DND-41 (cell line): ENCODE measurements at places on chromosomes 1 and 21.

DNA sequence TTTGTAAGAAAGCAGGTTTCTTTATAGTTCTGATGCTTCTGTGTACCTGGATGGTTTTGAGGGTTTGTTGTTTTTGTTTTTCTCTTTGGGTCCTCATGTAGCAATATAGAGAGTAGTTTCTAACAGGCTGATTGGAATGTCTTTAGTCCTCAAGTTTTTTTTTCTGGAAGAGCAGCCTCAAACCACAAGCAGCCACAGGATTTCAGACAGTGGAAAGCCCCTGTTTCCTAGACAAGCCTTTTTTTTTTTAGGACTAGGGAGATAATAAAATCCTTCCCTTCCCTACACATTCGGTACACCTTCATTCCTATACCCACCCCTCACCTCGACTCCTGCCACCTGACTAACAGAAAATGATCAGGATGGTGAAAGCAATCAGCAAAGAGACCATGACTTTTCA, 47.6 kb downstream of the ACP6 start:
- peaks cover 44% of the 10 kb centered on the region for H3K36me3 ChIP-seq
- peaks cover 20% of the 10 kb centered on the region for H3K4me1 ChIP-seq
- no peak overlapping the region for H3K4me3 ChIP-seq

DNA sequence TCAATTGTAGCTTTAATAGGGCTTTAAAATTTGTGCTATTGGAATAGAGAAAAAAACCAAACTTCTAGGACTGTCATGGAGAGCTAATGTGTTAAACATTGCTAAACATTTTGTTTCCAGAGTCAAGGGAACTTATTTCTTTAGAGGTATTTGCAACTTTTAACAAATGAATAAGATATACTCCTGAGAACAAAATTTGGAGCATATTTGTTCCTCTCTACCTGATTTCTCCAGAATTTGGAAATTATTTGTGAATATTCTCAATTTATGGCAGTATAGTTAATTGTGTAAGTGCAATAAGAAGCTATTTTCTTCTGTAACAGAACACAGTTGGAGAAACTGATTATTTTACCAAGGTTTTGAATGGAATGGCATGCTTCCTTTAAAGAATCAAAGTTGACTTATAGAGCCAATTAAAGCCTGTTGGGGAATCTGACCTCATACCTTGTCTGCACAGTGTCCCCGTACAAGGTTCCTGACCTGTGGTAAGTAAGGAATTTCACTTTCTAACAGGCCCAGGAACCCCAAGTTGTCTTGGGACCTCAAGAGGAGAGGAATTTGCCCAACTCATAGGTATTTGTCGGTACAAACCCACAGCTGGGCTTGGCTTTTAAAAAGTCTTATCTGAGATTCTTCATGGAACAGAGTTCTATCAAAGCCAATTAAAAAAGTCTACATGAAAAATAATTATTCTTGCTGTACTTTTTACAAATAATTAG, 72.6 kb upstream of the CSF1 start:
- H3K27ac ChIP-seq, result no peak overlapping the region
- H3K27me3 ChIP-seq, result no peaks in the 10 kb centered on the region
- no peak for DNase-seq
- no peak overlapping the region for H3K4me3 ChIP-seq
- H3K4me1 ChIP-seq, result no peaks in the 10 kb centered on the region

- peak; percentile 67 for DNase-seq
- H3K27me3 ChIP-seq, result no peaks in the 10 kb centered on the region
- H3K36me3 ChIP-seq, result peaks cover 7% of the 10 kb centered on the region; the same call in 1 of the 2 replicates
- H3K4me1 ChIP-seq, result peaks cover 77% of the 10 kb centered on the region
Measured at GRCh38 chr1:26289158-26290059, 9.5 kb downstream of the SH3BGRL3 start.

- H3K4me3 ChIP-seq, result no peak overlapping the region
- H3K4me1 ChIP-seq, result no peaks in the 10 kb centered on the region
- DNase-seq, result no peak
- H3K27ac ChIP-seq, result no peak overlapping the region
Measured at GRCh38 chr1:97501628-97502027, 419.2 kb downstream of the DPYD start.

- H3K4me1 ChIP-seq, result peaks cover 13% of the 10 kb centered on the region
- peak; percentile 43 for DNase-seq
- H3K36me3 ChIP-seq, result no peaks in the 10 kb centered on the region
- H3K4me3 ChIP-seq, result no peak overlapping the region
Measured at GRCh38 chr21:35284199-35284598, 235.1 kb upstream of the RUNX1 start.

- no peaks in the 10 kb centered on the region for H3K36me3 ChIP-seq
- H3K4me3 ChIP-seq, result no peak overlapping the region
- no peaks in the 10 kb centered on the region for H3K4me1 ChIP-seq
- peaks cover 3% of the 10 kb centered on the region for H3K27me3 ChIP-seq
- no peak for DNase-seq
- H3K27ac ChIP-seq, result no peak overlapping the region
Measured at GRCh38 chr1:222543817-222544216, 4.1 kb downstream of the HHIPL2 start.

DNA sequence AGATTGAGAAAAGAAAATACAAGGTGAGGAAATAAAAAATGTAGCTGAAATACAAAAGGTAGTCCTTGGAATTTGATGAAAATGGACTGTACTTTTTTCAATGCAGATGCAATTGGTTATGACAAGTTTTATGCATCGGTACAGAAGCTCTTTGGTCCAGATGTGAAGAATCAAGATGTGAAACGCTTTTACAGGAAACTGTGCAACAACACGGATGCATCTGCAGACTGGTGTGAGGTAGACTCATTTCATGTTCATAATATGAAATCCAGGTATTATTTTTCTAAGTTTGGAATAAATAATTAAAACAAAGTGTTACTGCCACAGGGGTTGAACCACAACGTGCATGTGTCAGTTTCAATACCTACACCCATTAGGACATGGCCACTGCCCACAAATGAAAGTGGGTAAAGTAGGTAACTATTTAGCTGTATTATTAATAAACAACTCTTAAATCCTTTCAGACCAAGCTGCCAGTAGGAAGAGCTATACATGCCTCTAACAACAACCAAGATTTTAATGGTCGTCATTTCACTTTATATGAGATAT, 8.4 kb downstream of the WDR64 start:
- H3K4me3 ChIP-seq, result no peak overlapping the region
- H3K27ac ChIP-seq, result no peak overlapping the region
- H3K36me3 ChIP-seq, result no peaks in the 10 kb centered on the region
- H3K27me3 ChIP-seq, result no peaks in the 10 kb centered on the region
- H3K4me1 ChIP-seq, result no peaks in the 10 kb centered on the region
- DNase-seq, result no peak

DNA sequence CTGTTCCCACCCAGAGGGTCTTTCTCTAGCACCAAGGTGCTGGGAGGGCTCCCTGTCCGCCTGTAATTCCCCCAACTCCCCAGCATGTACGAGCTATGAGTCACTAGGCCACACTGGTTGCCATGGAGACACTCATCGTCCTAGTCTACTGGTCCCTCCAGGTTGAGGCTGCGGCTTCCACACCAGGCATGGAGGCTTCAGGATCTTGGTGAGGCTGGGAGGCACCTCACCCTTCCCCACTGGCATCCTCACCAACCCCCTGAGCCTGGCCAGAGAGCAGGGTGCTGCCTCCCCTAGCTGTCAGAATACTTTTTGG, 75.6 kb upstream of the KAZN start:
- H3K27me3 ChIP-seq, result no peaks in the 10 kb centered on the region
- no peaks in the 10 kb centered on the region for H3K36me3 ChIP-seq
- no peak for DNase-seq
- no peak overlapping the region for H3K27ac ChIP-seq
- no peak overlapping the region for H3K4me3 ChIP-seq

- H3K27ac ChIP-seq, result no peak overlapping the region
- no peak for DNase-seq
- no peaks in the 10 kb centered on the region for H3K36me3 ChIP-seq
- no peaks in the 10 kb centered on the region for H3K27me3 ChIP-seq
Measured at GRCh38 chr1:163571950-163572349, 250.2 kb downstream of the NUF2 start.

- no peaks in the 10 kb centered on the region for H3K4me1 ChIP-seq
- H3K36me3 ChIP-seq, result peaks cover 6% of the 10 kb centered on the region
- no peak overlapping the region for H3K4me3 ChIP-seq
- H3K27ac ChIP-seq, result no peak overlapping the region
- H3K27me3 ChIP-seq, result no peaks in the 10 kb centered on the region
Measured at GRCh38 chr1:150386592-150386991, 22.6 kb downstream of the RPRD2 start.

- no peak overlapping the region for H3K4me3 ChIP-seq
- H3K27ac ChIP-seq, result no peak overlapping the region
- no peaks in the 10 kb centered on the region for H3K4me1 ChIP-seq
- no peak for DNase-seq
- H3K36me3 ChIP-seq, result no peaks in the 10 kb centered on the region
Measured at GRCh38 chr21:29753216-29753615, 186.6 kb downstream of the GRIK1 start.

GRCh38 chr21:9753943-9754342, 767.4 kb upstream of the TPTE start:
- no peak for DNase-seq
- no peaks in the 10 kb centered on the region for H3K4me1 ChIP-seq
- no peak overlapping the region for H3K27ac ChIP-seq
- H3K4me3 ChIP-seq, result no peak overlapping the region
- no peaks in the 10 kb centered on the region for H3K27me3 ChIP-seq
